Astrocyte of the hippocampus (primary cell): ENCODE measurements at places on chromosomes 2 and 18.

DNA sequence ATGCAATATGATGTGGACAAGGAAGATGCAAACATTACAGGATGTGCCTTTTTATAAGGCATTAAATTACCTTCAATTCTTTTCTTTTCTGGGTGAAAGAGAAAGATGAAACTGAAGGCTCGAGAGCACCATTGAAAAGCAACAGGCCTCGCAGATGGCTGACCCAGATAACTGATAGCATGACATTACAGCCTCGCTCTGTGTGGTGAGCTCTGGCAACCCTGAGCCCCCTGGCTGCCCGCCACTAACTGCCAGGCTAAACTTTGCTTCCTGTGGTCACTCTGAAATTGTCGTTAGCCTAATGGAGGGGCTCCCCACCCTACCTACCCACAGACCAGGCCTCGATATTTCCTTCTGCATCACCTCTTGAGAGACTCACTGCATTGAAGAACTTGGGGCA is 516.8 kb upstream of the FANCL start:
- no peak for DNase-seq

- peak; percentile 78 for DNase-seq
Observed at GRCh38 chr18:38940863-38941531, 1375.4 kb upstream of the CELF4 start.

- peak; percentile 93 for DNase-seq
Observed at GRCh38 chr2:220277445-220277975, 650.1 kb downstream of the SLC4A3 start.

DNA sequence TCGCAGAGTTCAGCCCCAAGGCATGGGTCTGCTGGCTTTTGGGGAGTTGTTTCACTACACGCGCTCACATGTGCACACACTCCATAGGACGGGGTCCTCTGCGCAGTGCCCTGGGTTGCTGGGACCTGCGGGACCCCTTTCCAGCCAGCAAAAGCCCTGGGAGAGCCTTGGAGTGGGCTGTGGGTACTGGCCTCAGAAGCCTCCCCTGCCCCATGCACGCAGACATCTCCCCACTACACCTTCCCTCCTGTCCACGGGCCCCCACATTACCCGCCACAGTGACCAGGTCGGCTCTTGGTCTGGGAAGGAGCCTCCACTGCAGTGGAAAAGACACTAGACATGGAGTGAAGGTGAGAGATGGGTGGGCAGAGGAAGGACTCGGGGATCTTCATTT is 48.5 kb downstream of the FAM168B start:
- DNase-seq: no peak

DNA sequence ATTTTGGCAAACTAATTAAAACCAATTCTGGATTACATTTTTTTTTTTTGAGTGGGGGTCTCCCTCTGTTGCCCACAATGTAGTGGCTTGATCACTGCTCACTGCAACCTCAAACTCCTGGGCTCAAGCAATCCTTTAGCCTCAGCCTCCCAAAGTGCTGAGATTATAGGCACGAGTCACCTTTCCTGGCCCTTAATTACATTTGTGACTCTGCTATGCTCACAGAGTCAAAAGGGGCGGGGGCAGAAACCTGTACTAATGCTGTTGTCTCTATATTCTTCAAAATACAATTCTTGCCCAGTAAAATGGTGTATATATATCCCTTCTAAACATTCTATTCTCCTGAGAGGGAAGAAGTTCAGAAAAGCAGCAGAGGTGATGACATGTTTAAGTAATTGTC is 23.2 kb downstream of the PRKD3 start:
- no peak for DNase-seq

- no peak for DNase-seq
Observed at GRCh38 chr2:152394326-152394725, 59.4 kb downstream of the FMNL2 start.

- DNase-seq: no peak
Observed at GRCh38 chr2:72238311-72238710, 90.6 kb upstream of the CYP26B1 start.

GRCh38 chr2:67845621-67846369 is 217.0 kb downstream of the C1D start:
- DNase-seq: no peak

GRCh38 chr18:52070291-52070756 is 269.7 kb upstream of the DCC start:
- no peak for DNase-seq

DNA sequence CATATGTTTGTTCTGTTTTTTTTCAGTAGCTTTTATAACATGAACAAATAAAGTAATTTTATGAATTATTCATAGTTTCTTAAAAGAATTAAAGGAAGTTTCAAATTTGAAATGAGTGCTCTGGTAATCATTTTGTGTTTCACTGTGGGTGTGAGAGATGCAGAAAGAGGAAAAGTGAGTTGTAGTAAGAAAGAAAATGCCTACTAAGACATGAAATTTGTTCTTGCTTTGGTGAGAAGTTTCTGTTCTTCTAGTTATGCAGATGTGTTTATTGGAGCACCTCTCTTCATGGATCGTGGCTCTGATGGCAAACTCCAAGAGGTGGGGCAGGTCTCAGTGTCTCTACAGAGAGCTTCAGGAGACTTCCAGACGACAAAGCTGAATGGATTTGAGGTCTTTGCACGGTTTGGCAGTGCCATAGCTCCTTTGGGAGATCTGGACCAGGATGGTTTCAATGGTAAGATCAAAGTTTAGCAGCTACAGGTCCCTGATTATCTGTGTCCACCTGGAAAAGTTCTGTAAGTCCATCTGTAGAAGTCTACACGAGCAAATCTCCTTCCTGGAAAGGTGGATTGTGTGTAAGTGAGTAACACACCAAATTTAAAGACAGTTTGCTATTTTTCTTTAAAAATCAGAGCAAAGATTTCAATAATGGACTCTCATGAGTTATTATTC is 51.4 kb downstream of the ITGAV start:
- DNase-seq: peak; percentile 4

DNA sequence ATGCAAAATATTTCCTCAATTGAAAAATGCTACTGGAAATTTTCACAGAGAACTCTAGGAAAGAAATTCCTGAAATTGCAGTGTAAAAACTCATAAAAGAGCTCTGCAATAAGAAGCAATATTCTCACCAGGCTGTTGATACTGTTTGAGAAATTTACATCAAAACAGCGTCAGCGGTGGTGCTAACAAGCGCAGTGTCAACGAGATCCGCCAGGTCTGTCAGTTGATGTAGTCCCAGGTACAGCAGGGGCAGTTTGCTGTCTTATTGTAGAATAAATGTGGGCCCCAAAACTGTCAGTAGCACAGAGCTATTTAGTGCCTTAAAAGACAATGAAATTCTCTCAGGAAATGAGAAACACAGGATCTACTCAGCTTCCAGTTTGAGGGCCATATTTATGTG is 611.2 kb downstream of the ARHGAP15 start:
- DNase-seq: no peak

- no peak for DNase-seq
Observed at GRCh38 chr2:56648802-56649201, 465.0 kb downstream of the CCDC85A start.

GRCh38 chr2:120579916-120580685 is 155.6 kb upstream of the GLI2 start:
- DNase-seq: no peak

DNA sequence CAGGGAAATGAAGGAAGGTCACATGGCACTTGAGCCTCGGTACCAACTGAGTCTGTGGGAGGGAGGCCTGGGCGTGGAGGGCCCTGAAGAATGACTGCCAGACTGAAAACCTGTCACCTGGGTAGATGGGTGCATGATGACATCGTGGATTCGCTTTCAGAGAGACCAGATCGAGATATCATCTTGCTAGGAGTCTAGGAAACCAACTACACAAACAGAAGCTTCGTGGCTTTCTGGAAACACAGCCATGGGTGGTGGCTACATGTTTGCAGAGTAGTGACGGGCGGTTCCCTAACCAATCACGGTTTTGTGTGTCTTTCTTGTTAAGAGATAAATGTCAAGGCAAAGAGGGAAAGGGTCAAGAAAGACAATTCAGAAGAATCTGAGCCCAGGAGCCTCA is 155.0 kb downstream of the EIPR1 start:
- no peak for DNase-seq

- peak; percentile 88 for DNase-seq
Observed at GRCh38 chr2:45962177-45962921, 310.9 kb downstream of the PRKCE start.

- DNase-seq: no peak
Observed at GRCh38 chr18:29078273-29078672, 901.3 kb upstream of the CDH2 start.

DNA sequence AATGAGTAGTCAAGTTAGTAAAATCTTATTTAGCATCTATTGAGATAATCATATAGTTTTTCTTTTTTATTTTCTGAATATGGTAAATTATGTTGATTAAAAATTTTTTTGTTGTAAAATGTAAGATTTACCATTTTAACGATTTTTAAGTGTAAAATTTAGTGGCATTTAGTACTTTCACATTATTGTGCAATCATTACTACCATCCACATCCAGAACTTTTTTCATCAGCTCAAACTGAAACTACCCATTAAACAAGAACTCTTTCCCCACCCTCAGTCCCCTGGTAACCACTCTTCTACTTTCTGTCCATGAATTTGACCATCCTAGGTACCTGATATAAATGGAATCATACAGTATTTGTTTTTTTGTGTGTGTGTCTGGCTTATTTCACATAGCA is 11.1 kb downstream of the RAB3GAP1 start:
- DNase-seq: no peak

GRCh38 chr18:75162467-75162866 is 46.5 kb downstream of the PTGR3 start:
- peak; percentile 57 for DNase-seq

- no peak for DNase-seq
Observed at GRCh38 chr18:25057491-25058050, 294.4 kb downstream of the ZNF521 start.

DNA sequence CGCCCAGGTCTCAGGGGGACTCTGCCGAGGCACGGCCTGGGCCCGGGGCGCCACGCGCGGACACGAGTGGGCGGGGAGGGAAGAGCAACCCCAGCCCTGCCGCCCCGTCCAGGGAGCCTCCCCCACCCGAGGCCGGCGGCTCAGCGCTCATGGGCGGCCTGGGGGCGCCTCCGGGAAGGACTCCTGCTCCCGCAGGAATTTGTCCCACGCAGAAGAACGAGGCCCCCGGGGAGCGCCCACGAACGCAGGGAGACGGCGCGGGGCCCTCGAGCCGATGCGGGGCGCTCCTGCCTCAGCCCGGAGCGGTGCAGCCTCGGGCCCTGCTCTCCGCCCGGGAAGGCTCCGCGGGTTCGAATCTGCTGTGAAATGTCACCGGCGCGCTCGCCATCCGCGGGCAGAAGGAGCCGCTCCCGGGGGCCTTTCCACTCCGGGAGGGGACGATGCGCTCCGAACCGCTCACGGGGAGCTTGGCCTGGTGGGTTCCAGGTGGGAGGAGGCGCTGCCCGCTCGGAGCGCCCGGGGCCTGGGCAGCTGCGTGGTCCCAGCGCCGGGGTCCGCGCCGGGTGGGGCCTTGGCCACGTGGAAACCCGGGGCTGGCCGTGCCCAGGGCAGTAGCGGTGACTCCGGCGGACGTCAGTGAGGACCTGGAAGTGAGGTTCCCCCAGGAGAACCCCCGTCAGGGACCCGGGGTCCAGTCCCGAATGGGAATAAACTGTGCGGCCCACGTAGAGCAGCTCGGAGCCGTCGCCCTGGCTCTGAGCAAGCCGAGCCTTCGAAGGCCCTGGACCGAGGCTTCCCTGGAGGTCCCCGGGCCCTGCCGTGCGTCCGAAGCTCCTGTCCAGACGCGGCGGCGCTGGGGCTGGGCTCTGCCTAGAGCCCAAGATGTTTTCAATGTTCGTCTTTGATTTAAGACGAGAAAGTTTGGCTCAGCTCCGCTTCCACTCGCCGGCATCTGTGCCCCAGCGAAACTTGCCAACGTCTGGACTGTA is 41.4 kb upstream of the CTDP1 start:
- no peak for DNase-seq

DNA sequence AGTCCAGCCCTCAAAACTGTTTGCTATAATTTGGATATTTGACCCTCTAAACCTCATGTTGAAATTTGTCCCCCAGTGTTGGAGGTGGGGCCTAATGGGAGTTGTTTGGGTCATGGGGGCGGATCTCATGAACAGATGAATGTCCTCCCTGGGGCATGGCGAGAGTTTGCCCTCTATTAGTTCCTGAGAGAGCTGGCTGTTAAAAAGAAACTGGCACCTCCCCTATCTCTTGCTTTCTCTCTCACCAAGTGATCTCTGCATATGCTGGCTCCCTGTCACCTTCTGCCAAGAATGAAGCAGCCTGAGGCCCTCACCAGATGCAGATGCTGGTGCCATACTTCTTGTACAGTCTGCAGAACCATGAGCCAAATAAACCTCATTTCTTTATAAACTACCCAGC is 12.0 kb downstream of the LNPK start:
- no peak for DNase-seq

GRCh38 chr18:12334366-12334808 is 26.3 kb downstream of the TUBB6 start:
- DNase-seq: no peak

GRCh38 chr2:56148825-56149224 is 35.0 kb upstream of the CCDC85A start:
- DNase-seq: no peak

- DNase-seq: no peak
Observed at GRCh38 chr2:30135541-30135940, 11.3 kb upstream of the YPEL5 start.

GRCh38 chr2:73103018-73103542 is 9.7 kb downstream of the RAB11FIP5 start:
- no peak for DNase-seq

DNA sequence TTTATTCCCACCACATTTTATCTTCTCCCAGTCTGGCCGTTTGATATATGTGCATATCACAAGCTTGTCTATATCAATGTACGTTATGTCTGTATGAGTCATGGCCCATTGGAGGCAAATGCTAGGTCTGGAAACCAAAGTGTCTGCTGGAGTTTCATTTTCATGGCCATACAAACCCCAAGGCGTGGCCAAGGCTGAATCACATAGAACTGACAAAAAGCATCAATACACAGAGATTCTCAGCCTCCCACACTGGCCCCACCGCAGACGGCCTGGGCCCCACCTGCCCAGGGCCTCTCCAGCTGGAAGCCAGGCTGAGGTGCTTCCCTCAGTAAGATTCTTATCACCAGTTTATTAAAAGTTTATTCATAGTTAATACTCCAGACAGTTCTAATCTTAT is 40.5 kb upstream of the SALL3 start:
- DNase-seq: no peak

GRCh38 chr2:106764614-106765013 is 121.4 kb downstream of the ST6GAL2 start:
- no peak for DNase-seq

DNA sequence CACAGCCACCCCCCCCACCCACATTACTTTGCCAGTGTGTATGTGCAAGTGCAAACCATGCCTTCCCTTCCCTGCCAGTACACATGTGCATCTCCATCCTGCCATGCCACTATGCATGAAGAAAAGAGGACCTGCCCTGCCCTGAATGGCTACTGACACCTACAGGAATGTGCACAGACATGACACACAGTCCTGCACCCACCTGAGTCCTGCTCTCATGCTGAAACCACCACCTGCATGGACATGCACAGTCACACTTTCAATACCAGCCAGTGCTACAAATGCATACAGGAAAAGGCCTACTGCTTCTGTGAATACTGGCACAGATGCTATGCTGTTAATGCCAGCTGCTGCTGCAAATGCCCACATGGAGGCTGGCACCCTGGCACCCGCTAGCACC is 334.4 kb upstream of the DLGAP1 start:
- no peak for DNase-seq
